HCEC 1CT (cell line): ENCODE measurements at places on chromosomes 2 and 18.

GRCh38 chr2:9002637-9003365 lies 683 bp downstream of the MBOAT2 start:
- peak; percentile 22 for DNase-seq

- DNase-seq = no peak
Measured at GRCh38 chr2:239349453-239350135, 51.2 kb downstream of the HDAC4 start.

- DNase-seq = no peak
Measured at GRCh38 chr2:170420961-170421687, 243.2 kb downstream of the MYO3B start.

- DNase-seq = no peak
Measured at GRCh38 chr2:149686136-149687051, 98.8 kb upstream of the MMADHC start.

DNA sequence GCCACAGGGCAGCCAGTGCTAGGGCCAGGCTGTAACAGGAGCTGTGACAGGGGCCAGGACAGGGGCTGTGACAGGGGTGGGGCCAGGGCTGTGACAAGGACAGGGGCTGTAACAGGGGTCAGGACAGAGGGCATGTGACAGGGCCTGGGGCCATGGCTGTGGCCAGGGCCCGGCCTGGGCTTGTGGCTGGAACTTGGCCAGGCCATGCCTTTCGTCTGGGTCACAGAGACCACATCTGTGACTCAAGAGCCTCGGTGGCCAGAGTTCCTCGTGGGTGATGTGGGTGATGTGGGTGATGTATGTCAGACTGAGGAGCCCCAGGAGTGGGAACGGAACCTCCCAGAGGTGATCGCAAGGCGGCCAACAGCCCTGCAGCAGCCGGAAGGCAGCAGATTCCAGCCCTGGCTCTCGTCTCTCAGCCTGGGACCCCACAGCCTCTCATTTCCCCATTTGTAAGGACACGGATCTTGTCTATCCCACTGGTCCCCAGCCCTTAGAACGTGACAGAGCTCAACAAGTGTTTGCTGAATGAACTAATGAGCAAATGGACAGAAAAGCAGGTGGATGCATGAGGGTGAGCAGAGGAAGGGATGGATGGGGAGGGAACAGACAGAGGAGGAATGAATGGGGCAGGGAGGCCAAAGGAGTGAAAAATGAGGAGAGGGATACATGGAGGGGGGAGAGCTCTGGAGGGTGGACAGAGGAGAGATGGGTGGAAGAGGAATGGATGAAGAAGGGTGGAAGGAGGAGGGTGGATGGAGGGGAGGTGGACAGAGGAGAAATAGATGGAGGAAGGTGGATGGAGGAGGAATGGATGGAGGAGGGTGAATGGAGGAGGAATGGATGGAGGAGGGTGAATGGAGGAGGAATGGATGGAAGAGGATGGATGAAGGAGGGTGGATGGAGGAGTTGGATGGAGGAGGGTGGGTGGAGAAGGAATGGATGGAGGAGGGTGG lies 17.3 kb downstream of the ESPNL start:
- peak; percentile 8 for DNase-seq

DNA sequence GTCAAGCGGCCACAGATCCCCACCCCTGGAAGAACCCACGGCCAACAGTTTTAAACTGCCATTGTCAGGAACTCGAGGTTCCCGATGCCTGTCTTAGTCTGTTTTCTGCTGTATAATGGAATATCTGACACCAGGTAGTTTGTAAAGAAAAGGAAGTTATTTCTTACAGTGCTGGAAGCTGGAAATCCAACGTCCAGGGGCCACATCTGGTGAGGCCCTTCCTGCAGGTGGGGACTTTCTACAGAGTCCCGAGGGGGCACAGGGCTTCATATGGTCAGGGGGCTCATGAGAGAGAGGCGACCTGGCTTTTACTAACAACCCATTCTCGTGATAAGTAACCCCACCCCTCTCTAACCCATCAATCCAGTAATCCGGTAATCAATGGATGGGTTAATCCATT lies 501.6 kb upstream of the MYT1L start:
- DNase-seq = no peak

DNA sequence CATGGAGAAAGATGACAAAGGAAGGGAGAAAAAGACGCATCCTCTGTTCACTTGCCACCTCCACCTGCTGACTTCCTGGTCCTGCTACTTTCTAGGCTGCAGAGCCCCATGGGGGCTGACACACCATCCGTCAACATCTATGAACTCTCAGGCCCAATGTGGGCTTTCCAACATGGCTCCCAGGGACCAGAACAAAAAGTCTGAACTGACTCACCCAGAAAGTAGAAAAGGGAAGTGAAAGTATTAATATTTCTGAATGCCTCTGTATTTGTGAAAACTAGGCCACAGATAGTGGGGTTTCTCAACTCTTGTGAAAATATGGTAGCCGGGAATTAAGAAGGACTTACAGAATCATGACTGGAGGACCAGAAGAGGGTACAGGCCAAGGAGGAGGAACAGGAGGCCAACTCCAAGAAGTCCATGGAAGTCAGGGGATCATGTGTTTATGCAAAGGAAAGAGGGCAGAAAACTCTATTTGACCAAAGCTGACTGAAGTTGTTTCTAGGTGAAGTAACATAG lies 123.1 kb upstream of the CAB39 start:
- DNase-seq = no peak

DNA sequence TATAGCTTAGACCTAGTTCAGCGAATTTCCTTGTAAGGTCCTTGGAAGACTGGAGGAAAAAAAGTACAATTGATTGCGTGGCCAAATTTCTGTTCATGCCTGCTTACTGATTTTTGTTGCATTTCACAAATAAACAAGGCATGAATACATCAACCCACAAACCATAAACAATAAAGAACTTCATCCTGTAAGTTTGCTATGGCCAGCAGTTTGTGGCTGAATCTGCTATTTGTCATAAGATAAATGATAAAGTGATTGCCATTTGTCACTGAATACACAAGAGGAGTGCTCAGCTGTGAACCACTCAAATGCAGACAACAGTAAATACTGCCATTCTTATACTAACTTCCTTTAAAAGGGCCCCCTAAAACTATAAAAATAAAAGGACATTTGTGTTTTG lies 259.5 kb downstream of the CCDC178 start:
- DNase-seq = no peak

GRCh38 chr2:174997110-174997509 lies 8.1 kb downstream of the CHN1 start:
- no peak for DNase-seq

DNA sequence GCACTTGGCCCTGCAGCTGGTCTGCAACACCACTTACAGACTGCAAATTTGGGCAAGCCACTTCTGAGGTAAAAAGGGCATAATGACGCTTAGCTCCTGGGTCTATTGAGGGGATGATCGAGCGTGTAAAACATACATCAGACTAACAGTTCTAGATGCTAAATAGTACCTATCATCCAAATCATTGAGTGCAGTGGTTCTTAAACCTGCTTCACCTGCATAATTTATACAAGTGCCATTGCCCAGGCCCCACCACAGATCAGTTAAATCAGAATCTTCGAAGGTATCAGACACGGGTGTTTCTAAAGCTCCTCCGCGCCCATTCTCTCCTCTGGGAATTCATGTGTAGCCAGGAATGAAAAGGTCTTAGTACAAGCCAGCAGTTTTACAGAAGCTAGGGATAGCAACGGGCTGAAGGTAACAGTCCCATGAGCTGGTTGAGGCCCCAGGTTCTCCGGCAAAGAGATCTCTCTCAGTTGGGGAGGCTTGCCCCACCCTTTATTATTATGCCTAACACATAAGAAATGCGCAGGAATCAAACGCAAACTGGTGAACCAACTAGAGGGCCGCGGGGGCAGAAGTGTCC lies 737 bp upstream of the RNF181 start:
- DNase-seq = no peak

- no peak for DNase-seq
Measured at GRCh38 chr18:69580107-69580506, 179.4 kb downstream of the DOK6 start.

DNA sequence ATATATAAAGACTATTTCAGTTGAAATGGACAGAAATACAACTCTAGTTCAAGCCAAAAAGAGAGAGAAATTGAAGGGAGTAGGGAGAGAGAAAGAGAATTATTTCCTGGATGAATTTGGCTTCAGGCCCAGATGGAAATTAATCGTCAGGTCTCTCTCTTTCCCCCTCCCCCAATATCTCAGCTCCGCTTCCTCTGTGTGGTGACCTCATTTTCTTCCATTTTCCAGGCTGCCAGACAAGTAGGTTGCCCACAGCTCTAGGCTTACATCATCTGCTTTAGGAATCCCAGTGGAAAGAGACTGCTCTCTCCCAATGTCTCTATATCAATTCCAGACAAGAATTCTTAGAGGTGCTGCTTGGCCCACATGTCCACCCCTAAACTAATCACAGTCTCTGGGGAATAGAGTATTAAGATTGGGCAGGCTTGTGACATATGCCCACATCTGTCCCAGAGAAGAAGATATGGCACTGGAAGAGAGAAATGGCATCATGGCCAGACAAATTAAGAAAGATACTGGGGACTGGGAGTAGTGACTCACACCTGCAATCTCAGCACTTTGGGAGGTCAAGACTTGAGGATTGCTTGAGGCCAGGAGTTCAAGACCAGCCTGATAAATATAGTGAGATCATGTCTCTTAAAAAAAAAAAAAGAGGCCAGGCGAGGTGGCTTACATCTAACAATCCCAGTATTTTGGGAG lies 37.2 kb upstream of the CFAP36 start:
- peak; percentile 27 for DNase-seq

GRCh38 chr18:9135081-9135911 lies 1.3 kb upstream of the ANKRD12 start:
- DNase-seq = no peak

GRCh38 chr18:58603375-58604067 lies 25.4 kb downstream of the ALPK2 start:
- DNase-seq = no peak

DNA sequence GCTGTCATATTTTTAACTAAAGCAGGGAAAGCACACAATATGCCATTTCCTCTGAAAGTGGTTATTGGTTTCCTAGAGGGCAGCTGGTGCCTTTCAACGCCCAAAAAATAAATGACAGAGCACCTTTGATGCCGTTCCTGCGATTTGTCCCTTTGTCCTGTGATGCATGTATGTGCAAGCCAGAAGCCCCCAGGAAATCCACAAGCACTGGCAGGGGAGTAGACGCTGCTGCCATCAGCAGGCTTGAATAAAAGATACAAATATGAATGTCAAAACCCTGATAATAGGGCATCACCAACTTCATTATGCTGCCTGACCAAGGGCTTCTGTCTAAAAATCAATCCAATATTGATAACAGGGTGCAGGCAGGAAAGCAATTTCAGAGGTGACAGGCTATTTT lies 246.1 kb downstream of the FBXO15 start:
- no peak for DNase-seq

GRCh38 chr2:222907790-222908441 lies 47.1 kb downstream of the ACSL3 start:
- peak; percentile 11 for DNase-seq

GRCh38 chr2:160581035-160581434 lies 87.4 kb upstream of the RBMS1 start:
- DNase-seq = peak; percentile 14

GRCh38 chr2:226652983-226653765 lies 146.4 kb downstream of the IRS1 start:
- DNase-seq = no peak

GRCh38 chr2:75540994-75541393 lies 19.7 kb downstream of the EVA1A start:
- DNase-seq = no peak

GRCh38 chr2:45119855-45120254 lies 110.6 kb upstream of the SIX2 start:
- DNase-seq = peak; percentile 90

GRCh38 chr2:65228263-65228750 lies 676 bp downstream of the ACTR2 start:
- DNase-seq = no peak

DNA sequence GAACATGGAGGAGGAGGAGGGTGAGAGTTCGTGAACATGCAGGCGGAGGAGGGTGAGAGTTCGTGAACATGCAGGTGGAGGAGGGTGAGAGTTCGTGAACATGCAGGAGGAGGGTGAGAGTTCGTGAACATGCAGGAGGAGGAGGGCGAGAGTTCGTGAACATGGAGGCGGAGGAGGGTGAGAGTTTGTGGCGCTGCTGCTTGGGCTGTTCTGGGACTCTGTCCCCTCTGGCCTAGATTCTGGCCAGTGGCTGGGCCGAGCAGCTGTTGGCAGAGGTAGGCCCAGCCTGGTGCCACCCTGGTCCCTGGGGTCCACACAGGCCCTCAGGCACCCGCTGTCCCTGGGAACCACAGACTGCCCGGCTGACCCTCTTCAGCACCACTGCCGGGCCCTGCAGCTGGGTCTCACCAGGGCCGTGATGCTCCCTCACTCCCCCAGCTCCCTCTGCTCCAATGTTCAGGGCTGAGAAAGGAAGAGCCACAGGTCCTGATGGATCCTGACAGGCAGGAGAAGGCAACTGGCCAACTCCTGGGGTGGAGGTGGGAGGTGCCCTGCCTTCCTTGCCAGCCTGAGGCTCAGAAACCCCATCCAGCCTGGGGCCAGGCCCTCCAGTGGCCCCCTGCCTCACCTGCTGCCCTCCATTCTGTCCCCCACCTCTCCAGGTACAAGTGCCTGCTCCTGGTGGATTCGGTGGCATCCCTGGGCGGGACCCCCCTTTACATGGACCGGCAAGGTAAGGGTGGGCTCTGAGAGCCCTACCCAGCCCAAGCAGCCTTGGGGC lies 3.9 kb downstream of the AGXT start:
- DNase-seq = no peak

DNA sequence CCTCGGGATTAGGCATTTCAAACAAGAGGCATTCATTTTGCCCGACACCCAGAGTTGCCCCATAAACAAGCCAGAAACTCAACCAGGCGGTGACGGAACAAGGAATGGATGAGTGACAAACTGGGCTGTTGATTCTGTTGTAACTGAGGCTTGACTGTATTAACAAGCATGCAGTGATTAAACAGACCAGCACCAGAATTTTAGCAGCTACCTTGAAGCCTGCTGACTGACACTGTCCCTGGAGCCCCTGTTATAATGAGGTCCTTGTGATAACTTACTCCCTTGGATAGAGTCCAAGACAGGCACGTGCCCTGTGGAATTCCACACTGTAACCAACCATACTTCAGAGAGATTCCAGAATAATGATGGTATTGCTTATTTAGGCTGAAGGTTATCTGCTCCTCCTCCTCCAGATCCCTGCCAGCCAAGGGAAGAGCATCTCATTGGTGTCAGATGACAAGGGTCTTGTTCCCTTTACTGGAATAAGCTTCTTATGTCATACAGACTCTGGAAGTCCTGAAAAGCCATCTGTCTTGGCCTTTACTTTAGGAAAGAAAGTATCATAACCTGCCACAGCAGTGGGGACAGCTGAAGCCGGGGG lies 97.1 kb upstream of the RMDN2 start:
- DNase-seq = peak; percentile 88

DNA sequence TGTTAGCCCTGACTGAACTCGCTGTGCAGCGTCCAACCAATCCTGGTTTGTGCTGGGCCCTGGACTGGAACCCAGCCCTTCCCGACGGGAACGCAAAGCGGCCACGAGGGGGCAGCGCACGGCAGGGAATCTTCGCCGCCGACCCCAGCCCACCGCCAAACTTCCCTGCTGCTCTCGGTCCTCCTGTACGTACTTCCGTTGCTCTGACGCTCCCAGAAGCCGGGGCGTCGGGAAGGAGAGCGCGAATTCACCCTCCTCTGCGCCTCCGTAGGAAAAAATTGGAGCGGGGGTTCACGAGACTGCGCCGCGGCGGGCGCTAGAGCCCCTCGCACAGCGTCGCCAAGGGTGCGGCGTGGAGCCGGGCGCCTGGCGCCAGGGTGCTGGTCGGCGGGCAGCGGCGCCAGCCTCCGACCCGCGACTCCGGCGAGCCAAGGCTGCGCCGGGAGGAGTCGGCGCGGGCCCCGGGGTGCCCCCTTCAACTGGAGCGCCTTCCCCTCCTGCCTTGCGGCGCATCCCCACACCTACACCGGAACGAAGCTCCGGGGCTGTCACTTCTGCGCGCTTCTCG lies 873 bp upstream of the SH3RF3 start:
- peak; percentile 91 for DNase-seq

GRCh38 chr2:99727199-99727598 lies 237.4 kb upstream of the REV1 start:
- DNase-seq = no peak
